ENCODE measurements at places on chromosomes 12 and 14.

DNA sequence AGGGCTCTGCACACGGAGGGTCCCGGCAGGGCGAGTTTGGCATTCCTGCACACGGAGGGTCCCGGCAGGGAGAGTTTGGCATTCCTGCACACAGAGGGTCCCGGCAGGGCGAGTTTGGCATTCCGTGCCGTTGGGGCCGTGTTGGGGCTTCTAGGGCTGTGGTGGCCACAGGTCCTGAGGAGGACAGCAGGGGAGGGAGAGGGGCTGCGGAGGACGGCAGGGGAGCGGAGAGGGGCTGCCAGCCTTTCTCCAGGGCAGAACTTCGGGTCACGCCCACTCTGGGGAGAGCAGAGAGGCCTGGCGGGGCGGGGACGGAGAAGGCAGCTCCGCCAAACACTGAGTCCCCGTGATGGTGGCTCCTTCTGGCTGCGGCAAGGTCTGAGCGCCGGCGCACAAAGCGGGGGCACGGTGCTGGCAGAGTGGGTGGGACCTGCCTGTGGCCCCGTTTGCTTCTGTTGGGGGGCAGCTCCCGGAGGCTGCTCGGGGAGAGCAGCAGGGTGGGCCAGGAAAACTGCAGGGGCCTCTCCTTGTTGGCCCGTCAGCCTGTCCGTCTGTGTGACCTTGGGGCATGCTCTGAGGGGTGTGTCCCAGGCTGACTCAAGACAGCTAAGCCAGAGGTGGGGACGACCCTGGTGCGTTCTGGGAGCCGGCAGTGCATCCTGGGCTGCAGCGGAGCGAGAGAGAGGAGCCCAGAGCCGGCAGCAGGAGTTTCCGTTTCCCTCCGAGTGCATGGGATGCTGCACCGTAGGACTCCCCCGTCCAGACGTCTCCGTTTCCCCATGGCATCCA is 60.2 kb downstream of the LRCOL1 start:
- no peak for DNase-seq

DNA sequence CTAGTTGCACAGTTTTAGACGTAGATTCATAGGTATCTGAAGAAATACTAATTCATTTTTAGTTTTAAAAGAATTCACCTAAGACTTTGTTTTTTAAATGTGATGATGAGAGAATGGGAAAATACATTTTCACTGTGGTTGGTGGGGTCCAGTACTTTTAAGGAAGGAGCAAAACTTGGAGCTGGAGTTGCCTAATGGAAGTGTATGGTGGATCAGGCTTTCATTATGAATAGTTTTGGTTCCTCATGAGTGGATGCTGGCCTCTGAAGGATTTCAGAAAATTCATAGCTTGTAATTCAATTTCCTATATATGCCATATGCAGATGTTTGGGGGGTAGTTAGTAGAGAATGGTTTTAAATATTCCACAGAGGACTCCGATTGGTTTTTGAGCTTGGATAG is 27.1 kb downstream of the STK38L start:
- DNase-seq = no peak

DNA sequence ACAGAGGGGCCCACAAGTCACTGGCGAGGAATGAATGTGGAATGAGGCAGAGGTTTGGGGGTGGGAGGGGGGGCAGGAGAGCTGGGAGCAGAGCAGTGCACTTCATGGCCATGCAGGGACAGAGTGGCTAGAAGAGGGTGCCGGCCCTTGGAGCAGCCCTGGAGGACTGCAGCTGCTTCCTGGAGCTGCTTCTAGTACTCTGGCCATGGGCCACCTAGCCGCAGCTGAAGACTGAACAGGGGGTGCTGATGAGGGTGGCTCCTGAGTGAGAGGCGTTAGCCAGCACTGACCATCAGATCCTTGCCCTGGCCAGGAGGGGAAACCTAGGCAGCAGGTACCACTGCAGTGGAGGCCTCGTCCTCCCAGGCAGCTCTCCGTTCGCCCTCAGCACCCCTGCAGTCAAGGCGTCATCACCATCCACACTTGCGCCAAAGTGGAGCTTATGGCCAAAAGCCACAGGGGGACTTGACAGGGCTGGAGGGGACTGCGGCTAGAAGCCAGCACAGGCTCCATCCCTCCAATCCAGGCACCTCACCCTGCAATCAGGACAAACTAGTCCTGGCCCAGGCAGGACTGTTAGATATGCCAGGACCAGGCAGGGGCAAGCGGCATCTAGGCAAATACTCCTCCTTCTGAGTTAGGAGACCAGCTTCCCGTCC is 16.4 kb downstream of the OTUB2 start:
- no peak for DNase-seq

- DNase-seq = no peak
Measured at GRCh38 chr12:117622087-117622486, 260.7 kb upstream of the NOS1 start.

DNA sequence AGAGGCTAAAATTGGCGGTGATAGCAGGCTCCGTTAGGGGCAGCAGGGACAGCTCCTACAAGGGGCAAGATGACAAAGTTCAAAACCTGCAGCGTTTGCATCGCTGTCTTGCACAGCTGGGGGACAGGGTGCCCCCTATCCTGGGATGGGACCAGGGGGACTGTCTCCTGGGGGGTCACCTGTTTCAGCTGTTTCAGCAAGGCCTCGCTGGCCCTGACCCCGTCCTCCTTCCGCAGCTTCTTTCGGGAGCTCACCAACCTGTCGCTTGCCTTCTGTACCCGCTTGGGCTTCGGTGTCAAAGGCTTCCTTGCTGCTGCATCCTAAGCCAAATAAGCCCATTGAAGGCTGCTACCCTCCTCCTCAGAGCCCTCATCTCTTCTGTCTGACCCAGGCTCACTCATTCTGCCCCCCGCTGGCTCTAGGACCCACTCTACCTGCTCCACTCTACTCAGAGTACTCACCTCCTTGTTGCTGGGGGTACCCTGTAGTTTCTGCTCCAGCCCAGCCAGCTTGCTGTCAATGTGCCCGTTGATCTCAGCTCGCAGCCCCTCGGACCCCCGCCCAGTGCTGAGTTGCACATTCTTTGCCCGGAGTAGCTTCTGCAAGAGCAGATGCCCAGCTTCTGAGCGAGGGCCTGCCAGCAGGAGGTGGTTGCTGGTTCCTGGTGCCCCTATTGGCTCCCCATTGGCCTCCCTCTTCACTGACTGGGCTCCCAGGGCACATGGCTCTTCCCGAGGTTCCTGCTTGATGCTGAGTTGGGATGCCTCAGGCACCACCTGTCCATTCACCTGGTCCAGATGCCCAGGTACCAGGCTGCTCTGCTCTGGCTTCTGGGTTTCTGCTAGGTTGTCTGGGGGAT is 12.4 kb upstream of the PRKAG1 start:
- no peak for DNase-seq

GRCh38 chr12:47811581-47812484 is 7.9 kb downstream of the HDAC7 start:
- DNase-seq = no peak

GRCh38 chr12:118166946-118167345 is 31.0 kb downstream of the PEBP1 start:
- DNase-seq = no peak

GRCh38 chr12:132786192-132786591 is 24.6 kb upstream of the ANKLE2 start:
- DNase-seq = no peak

GRCh38 chr12:39287817-39288216 is 155.1 kb downstream of the KIF21A start:
- no peak for DNase-seq

- no peak for DNase-seq
Measured at GRCh38 chr12:15143467-15143866, 77.8 kb downstream of the RERG start.

- DNase-seq = no peak
Measured at GRCh38 chr12:131851741-131852550, 23.8 kb downstream of the MMP17 start.

- DNase-seq = no peak
Measured at GRCh38 chr12:6765048-6765633, 1.0 kb upstream of the PTMS start.

GRCh38 chr12:9869307-9870161 is at the start of gene CLEC2B:
Gene CLEC2B, minus strand, starts transcription at chr12:9869354.
- no peak for DNase-seq

DNA sequence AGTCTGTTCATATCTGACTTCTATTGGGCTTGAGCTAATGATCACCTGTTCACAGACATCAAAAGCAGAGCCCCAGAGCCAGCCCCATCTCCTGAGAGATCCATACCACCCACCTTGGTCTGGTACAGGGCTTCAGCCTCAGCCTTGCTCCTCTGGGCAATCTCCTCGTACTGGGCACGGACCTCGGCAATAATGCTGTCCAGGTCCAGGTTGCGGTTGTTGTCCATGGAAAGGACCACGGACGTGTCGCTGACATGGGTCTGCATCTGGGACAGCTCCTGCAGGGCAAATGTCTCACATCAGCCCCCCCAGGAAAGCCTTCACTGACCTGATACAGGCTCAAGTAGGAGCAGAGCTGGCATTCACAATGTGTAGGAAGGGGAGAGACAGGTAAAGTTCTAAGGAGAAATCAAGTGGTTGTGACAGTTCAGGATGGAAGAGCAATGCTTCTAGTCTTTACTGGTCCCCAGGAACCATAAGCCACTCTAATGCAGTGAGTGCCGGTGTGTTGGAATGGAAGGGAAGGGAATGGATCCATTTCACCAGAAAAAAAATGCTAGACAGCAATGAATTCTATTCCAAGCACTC is 5.2 kb downstream of the KRT4 start:
- no peak for DNase-seq

DNA sequence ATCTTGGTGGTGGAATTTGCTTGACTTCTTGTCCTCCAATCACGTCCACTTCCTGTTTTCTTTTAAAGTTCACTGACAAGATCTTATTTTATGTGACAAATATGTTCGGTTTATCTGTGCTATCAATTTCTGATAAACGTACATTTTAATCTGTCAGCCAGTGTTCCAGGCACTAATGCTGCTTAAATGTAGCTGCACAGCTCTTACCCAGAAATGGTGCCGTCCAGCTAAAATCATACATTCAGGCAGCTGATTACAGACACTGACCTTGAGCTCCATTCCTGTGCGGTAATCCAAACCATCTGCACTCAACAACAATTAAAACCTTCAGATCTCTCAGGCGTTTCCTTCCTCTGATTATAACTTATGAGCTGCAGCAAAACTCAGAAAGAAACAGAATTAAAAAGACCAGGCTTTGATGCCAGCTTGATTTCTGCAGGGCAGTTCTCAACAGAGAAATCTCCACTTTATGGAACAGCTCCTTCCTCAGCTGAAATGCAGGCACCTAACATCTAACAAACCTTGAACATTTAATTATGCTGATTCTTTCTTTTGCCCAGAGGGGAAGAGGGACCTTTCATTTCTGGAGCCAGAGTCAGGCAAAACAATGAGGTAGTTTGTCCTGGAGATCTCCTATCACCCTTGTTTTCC is 26.4 kb upstream of the RASSF3 start:
- DNase-seq = no peak

DNA sequence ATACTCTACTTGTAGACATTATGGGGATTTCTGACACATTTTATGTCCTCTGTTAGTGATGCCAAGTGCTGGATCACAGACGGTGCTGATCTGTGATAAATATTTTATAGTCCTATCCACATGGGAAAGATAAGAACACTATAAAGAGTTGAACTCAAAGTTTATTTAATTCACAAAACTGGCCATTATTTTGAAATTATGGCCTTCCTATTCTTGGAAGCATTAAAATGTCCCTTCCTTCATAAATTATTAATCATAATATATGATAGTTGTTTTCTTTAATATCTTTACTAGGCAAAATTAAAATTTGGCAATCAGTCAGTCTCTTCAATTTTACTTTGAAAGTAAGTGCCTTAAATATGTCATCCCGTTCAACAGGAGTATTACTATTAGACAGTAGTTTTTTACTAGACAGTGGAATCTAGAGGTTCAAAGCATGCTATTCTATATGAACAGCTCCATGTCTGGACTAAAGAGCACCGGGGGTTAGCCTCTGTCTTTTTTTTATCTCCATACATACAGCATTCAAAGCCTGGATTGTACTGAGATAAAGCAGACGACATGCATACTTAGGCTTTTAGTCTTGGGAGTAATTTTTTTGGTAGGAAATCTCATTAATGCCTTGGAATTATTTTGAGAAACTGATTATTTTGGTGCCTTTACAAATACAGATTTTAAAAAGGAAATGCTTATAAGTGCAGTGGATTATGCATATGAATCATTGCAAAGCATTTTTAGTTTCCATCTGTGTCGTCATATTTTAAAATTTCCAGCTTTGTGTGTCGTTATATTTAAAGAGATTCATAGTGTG is 306.1 kb upstream of the RGS6 start:
- no peak for DNase-seq

- no peak for DNase-seq
Measured at GRCh38 chr12:109310247-109311125, 1.4 kb upstream of the FOXN4 start.

DNA sequence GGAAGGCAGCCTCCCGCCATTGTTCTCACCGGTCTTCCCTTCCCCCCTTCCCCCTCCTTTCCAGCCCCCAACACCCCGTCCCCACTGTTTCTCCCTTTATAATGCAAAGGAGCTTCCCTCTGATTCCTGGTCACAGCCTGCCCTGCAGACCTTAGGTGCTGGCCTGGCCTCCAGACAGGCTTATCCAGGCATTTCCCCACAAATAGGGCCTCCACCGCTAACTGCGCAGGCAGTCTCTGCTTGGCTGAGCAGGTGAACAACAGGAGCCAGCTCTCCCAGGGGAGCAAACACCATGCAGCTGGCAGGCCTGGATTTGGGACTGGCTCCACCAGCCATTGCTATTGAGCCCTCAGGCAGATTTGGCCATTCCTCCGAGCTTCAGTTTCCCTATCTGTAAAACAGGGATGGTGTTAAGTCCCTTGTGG is 46.0 kb downstream of the SMIM41 start:
- DNase-seq = no peak

- DNase-seq = no peak
Measured at GRCh38 chr12:22299294-22299912, 35.1 kb downstream of the ST8SIA1 start.

- no peak for DNase-seq
Measured at GRCh38 chr12:102543494-102544485, 63.4 kb upstream of the IGF1 start.

GRCh38 chr14:101369916-101370592 is 191.2 kb upstream of the DIO3 start:
- no peak for DNase-seq

DNA sequence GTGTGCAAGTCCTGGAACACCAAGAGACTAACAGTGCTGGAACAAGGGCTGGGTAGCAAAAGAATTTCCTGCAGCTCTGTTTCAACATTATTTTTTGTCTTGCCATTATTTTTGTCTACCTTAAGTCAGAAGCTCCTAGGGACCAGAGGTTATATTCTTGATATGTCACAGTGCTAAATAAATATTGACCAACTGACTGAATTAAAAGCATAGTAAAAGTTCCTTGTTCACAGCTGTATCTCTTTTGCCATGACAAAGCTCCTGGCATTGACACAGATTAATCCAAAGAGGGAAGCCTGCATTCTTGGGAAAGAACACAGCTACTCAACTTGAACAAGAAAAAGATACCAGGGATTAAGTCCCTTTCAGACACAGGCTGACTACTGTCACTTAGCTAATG is 136.5 kb downstream of the SPTSSA start:
- DNase-seq = no peak

- DNase-seq = peak; percentile 8
Measured at GRCh38 chr14:91509083-91509877, 830 bp downstream of the PPP4R3A start.

- DNase-seq = no peak
Measured at GRCh38 chr12:13152756-13153155, 43.8 kb upstream of the EMP1 start.

- DNase-seq = no peak
Measured at GRCh38 chr12:61412201-61412600, 848.0 kb upstream of the USP15 start.
